Stimulated activated CD8-positive, alpha-beta memory T cell treated with anti-CD3 and anti-CD28 coated beads, Interleukin-4, amount 100 ng/mL, for 4 hours (primary cell): ENCODE measurements at places on chromosomes 7 and 10.

GRCh38 chr10:47033541-47034270, 122.5 kb downstream of the PTPN20 start:
- no peak for DNase-seq

GRCh38 chr7:135184254-135184841, 13.8 kb upstream of the CYREN start:
- no peak for DNase-seq

DNA sequence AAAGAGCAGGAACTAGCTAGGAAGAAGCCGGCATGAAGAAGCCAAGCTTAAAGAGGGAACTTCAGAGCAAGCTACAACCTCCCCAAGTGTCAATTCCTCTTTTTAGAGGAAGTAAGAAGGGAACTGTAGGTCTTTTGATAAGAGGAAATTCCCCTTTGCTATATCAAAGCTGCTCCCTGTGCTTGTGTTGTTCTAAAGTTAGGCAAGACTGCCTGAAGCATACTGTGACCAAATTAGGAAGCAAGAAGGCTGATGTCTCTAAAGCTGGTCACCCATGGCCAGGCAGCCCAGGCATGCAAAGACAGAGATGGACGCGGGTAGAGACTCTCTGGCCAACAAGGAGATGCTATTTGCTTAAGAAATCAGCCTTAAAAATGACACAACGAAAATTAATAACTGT, 87.9 kb downstream of the RNF216 start:
- DNase-seq: no peak

GRCh38 chr7:150412016-150412415, 32.9 kb downstream of the ZNF775 start:
- no peak for DNase-seq

- no peak for DNase-seq
These were observed 23.0 kb downstream of the VSIR start for GRCh38 chr10:71750124-71750841.

DNA sequence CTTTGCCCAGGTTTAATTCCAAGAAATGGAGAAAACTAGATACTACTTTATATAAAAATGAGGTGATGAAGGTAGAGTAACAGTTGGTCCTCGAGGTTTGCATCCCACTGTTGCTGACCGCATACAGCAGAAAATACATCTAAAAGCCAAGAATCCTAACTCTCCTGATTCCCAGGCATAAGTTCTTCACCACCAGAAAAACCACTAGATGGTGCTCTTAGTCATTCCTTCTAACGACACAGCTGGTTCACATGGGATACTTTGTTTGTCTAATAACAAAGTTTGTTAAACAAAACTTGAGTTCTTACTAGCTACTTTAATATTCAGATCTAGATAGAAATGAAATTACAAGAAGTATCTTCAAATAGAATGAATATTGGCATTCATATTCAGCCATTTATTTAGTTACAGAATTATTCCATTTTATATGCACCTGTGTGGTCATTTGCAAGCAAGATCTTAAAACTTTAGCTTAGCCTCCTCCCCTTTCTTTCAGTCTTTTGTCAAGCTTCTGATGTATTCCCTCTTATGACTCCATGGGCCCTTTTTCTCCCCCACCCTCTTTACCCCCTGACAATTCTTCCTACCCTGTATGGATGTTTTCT, 54.1 kb upstream of the CYP26C1 start:
- no peak for DNase-seq

- DNase-seq: no peak
These were observed 492.5 kb upstream of the ZMIZ1 start for GRCh38 chr10:78576276-78576675.

DNA sequence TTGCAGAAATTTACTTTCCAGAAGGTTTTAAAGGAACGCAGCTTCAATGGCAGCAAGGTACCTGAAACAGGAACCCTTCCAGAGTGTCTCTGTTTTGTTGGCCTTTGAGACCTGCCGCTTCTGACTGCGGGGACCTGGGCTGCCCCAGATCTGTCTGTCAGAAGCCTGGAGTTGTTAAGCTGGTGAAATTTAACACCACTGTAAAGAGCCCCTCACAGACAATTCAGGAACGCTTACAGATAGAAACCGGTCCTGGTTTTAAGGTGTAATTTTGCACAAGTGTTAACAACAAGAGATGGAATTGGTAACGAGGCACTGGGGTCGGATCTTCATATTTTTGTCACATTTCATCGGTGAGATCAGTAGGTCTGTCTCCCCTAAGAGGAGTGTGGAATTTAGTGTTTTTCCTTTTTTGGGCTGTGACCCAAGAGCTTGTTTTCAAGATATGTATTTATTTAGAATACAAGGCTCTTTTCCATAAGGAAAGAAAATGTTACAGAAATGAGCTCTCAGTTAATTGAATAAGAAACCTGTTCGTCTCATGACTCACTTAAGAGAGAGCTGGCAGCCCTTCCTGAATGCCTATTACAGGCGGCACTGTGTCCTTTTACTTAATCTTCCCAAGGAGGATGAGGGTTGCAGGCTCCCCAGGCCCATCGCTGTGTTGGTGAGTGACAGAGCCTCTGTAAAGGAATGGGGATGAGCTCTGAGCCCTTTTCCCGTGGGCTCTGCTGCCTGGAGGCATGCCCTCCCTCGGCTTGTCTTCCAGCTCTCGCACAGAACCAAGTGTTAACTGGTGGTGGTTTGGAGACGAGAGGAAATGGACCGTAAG, 168.7 kb downstream of the CUX1 start:
- DNase-seq: no peak

GRCh38 chr7:27134392-27134791, 3.8 kb upstream of the HOXA4 start:
- DNase-seq: no peak

- DNase-seq: peak; percentile 5
These were observed 4.6 kb downstream of the TRPV6 start for GRCh38 chr7:142880876-142881505.

GRCh38 chr10:122342293-122343134, 32.0 kb upstream of the PLEKHA1 start:
- peak; percentile 23 for DNase-seq

- DNase-seq: no peak
These were observed 19.6 kb downstream of the GRID1 start for GRCh38 chr10:86346799-86347665.

DNA sequence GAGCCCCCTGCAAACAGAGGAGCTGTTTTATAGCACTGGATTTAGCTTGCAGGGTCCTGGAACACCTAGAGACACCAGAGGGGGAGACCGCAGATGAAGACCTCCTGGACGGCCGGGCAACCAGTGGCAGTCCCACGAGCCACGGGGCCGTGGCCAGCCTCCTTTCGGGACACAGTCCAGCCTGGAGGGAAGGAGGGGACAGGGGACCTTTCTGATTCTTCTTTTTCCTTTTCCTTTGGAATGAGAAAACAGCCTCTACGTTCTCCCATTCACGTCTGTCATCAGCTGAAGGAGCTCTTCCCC, 35.4 kb upstream of the FAM20C start:
- DNase-seq: no peak

DNA sequence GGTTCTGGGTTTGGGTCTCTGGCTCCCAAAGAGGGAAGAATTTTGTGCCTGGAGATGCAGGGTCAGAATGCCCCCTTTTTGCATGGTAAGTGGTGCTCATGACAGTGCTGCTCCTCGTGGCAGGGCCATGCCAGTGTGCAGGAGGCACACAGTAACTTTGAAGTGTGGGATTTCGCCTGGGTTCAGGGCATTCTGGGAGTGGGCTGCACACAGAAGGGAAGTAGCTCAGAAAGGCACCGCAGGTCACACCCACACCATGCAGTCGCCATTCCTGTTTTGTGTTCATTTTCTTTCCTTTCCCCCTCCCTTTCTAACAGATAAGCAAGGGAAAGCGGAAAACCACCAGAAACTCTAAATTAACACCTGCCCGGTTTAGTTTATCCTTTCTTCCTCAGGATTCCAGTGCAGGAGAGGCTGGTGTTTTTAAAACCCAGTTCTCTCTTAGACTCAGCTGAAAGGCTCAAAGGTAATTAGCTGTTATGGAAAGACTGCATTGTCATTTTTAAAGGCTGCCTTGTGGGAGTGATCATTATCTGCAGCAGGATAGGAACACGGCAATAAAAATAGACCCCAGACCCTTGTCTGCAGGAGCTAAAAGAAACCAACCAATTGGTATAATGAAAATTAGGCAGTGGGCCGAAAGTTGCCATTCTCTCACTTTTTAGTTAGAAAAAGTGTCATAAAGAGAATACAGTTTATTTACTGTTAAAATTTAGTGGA, 50.2 kb downstream of the EEPD1 start:
- DNase-seq: no peak

DNA sequence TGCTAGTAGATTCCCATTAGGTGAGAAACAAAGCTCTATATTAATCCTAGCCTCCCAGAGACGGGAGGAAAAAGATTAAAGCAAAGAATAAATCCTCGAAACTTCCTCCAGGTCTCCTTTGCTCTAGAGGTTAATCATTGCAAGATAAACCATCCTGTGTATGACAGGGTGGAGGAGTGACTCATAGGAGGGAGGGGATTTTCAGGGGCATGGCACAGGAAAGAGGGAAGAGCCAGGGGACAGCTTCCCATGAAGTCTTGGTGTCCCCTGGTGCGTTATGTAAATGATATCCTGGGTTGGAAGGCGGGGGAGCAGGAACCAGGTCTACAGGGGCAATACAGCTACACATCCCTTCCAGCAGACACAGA, 780 bp downstream of the CYP3A5 start:
- DNase-seq: no peak

GRCh38 chr10:131629026-131629770, 271.6 kb upstream of the PPP2R2D start:
- DNase-seq: no peak

- no peak for DNase-seq
These were observed 2.9 kb upstream of the IFRD1 start for GRCh38 chr7:112447406-112447805.

DNA sequence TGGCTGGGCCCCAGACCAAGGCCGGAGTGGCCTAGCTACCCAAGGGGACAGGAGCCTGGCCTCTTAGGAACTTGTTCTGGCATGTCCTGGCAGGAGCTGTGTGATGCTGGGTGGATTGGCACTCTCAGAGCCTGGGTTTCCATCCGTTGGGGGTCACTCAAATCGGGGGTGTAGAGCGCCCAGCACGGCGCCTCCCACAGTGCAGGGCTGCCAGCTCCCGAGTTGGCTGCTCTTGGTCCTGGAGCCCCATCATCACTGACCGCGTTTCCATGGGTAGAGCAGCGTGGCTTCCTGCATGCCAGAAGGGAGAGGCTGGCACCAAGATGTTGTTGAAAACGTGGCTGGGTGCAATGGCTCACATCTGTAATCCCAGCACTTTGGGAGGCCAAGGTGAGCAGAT, 70.3 kb downstream of the UNCX start:
- no peak for DNase-seq

DNA sequence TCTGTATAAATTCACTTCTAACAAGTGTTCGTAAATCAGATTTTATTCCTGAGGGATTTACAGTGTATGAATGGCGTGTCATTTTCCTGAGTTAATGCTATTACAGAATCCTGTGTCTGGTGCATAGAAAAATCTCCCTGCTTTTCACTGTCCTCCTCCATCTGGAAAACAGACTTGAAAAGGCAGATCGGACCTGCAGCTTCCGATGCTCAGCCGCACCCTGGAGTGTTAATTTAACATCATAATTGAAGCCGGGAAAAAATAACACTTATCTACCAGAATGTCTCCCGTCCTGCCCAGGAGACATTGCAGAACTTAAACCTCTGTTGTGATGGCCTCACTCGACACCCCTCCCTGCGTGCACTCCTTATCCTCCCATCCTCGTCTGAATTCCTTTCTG, 442.1 kb upstream of the FOXK1 start:
- DNase-seq: no peak

- DNase-seq: no peak
These were observed 42.4 kb downstream of the LAMB4 start for GRCh38 chr7:108087778-108088177.

GRCh38 chr10:60230892-60231291, 158.8 kb downstream of the ANK3 start:
- no peak for DNase-seq

GRCh38 chr7:117157241-117158209, 165.3 kb downstream of the WNT2 start:
- no peak for DNase-seq

- DNase-seq: no peak
These were observed 58.3 kb downstream of the VCL start for GRCh38 chr10:74056050-74056818.

- DNase-seq: no peak
These were observed 97.0 kb upstream of the DDC start for GRCh38 chr7:50662041-50662694.

DNA sequence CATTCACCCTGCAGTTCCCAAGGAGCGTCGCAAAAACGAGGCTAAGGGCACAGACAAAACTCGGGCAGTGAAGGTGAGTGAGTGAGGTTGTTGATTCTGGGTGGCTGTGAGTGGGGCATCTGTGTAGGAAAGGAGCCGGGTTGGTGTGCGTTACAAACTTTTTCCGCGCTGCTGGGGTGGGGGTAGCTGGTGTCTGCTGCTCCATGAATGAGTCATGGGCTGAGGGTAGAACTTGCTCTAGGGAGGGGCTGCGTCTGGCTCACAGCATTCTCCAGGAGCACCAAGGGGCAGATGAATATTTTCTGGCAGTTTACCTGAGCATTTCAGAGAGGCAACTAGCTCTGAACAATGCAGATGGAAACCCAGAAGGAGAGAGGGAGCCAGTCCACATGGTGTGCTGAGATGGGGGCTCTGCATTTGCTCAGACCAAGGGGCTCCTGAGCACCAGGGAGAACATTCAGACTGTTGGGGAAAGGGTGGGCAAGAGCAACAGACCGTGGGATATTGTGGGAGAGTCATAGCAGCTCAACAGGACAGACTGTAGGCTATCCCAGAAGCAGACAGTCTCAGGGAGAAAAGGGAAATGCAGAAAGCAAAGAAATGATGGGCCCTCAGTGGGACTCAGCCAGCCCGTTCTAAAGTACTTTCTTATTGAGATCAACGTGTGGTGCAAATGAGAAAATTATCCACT, 18.8 kb downstream of the NOBOX start:
- no peak for DNase-seq

GRCh38 chr7:127888411-127888810, 142.8 kb downstream of the LRRC4 start:
- DNase-seq: no peak

DNA sequence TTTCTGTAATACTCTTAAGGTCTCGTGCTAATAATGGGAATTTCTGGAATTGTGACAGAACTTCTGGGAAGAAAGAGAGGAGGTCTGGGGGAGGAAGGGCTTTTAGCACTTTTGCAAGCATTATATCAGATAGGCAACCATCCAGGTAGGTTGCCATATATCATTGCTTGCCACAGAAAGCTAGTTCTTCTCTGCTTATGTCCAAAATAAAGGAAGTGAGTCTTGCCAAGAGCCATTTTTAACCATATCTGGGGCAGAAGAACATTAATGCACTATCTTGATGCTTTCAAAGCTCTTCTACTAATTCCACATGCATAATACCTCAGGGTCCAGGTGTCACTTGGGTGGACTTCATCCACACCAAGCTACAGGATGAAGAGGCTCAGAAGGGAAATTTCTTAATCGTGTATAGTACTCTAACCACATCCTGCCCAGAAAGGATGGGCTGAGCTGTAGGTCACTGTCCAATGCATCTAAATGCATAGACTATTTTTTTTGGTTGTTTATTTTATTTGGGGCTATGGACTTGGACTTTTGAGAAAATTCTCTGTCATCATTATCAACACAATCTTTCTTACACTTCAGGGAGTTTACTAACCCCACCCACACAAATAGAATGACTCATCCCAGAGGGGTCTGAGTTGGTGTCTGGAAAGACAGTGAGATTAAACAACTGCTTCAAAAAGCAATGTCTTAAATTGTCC, 68.9 kb upstream of the ADO start:
- DNase-seq: no peak
